Spleen (tissue), 13 donors: ENCODE measurements at places on chromosomes 2 and 18. TPM values are rescaled to one million over a fixed set of nuclear protein-coding genes. Genes with fewer than 3 reads are reported as not detected.

GRCh38 chr2:56084111-56084901 lies 99.5 kb upstream of the CCDC85A start:
- DNase-seq, result no peak
- H3K27ac ChIP-seq, result no peak overlapping the region
- no peaks in the 10 kb centered on the region for H3K4me1 ChIP-seq
- no peaks in the 10 kb centered on the region for H3K27me3 ChIP-seq

Gene ITGAV
- 51.1 TPM for total RNA-seq

DNA sequence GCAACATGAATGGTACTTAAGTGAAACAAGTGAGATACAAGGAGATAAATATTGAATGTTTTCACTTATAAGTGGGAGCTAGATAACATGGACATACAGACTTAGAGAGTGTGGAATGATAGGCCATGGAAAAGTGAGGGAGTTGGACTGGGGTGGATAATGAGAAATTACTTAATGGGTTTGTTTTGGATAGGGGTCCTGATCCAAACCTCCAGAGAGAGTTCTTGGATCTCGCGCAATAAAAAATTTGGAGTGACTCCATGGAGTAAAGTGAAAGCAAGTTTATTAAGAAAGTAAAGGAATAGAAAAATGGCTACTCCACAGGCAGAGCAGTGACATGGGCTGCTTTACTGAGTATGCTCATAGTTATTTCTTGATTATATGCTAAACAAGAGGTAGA lies 508.9 kb downstream of the CNTNAP5 start:
- no peak overlapping the region for H3K27ac ChIP-seq
- H3K36me3 ChIP-seq, result no peaks in the 10 kb centered on the region
- no peaks in the 10 kb centered on the region for H3K27me3 ChIP-seq
- no peaks in the 10 kb centered on the region for H3K4me1 ChIP-seq
- H3K4me3 ChIP-seq, result no peak overlapping the region

Gene ZBTB14
- 18.5 TPM for total RNA-seq

DNA sequence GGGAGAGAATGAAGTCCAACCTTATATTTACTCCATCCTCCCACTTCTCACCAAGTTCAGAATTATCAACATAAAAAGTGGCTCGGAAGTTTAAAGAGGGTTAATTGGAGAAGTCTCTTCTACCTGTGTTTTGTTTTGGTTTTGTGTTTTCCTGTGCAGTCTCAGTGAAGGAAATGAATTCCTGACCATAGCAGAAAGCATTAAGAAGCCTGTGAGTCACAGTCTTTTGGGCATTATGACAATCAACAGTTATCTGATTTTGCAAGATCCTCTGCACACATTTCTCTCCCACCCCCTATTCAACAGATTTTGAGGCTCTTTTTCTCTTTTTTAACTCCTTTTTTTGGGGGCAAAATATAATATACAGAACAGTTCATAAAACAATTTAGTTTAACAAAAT lies 8.6 kb upstream of the RPL37A start:
- H3K4me3 ChIP-seq, result no peak overlapping the region
- DNase-seq, result no peak
- H3K27me3 ChIP-seq, result no peaks in the 10 kb centered on the region
- H3K27ac ChIP-seq, result no peak overlapping the region
- peaks cover 4% of the 10 kb centered on the region for H3K4me1 ChIP-seq

Gene CFC1
- total RNA-seq, result not detected

GRCh38 chr2:22626621-22627020 lies 758.4 kb upstream of the KLHL29 start:
- no peak overlapping the region for H3K4me3 ChIP-seq
- no peak overlapping the region for H3K27ac ChIP-seq
- no peaks in the 10 kb centered on the region for H3K27me3 ChIP-seq

DNA sequence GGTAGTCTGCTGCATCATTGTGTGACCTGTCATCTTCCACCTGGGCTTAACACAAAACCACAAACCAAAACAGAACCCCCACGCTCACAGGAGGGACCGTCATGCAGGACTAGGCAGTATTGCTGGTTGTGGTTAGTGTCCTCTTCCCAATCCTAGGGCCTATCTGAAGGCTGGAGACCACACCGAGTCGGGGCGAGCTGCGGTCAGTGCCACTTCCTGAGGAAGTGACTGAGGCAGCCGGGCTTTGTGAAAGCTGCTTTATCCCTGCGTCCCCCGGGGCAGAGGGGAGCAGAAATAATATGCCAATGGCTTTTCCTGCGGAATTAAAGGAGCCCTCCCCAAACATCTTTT lies 22.9 kb downstream of the ZNF532 start:
- peak overlapping the region; percentile 52 for H3K27ac ChIP-seq
- peaks cover 40% of the 10 kb centered on the region for H3K4me1 ChIP-seq
- no peaks in the 10 kb centered on the region for H3K36me3 ChIP-seq
- H3K4me3 ChIP-seq, result no peak overlapping the region
- H3K27me3 ChIP-seq, result no peaks in the 10 kb centered on the region
- peak; percentile 88 for DNase-seq

Gene IL1A
- 0.91 TPM for total RNA-seq

Gene SCN2A
- 0.36 TPM for total RNA-seq

DNA sequence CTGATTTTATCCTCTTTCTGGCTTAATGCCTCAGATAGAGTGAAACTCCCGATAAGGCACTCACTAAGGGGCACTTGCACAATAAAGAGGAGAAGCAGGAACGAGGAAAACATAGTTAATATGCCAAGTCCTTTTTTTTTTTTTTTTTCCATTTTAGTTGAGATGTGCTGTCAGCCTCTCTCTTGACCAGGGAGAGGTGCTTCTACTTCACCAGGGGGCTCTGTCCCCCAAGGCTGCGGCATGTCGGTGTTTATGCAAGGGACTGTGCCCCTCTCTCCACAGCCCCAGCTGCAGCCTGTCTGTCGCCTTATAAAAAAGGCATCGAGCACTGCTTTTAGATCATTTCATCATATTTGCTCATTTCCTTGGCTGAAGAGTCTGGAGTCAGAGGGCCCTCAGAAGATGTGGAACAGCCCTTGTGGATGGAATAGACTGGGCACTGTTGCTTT lies 178.1 kb downstream of the SLC8A1 start:
- no peaks in the 10 kb centered on the region for H3K36me3 ChIP-seq
- no peaks in the 10 kb centered on the region for H3K4me1 ChIP-seq
- H3K27ac ChIP-seq, result peak overlapping the region; percentile 58
- DNase-seq, result no peak
- no peaks in the 10 kb centered on the region for H3K27me3 ChIP-seq
